ENCODE measurements at places on chromosomes 1 and 21. TPM values are rescaled to one million over a fixed set of nuclear protein-coding genes. Genes with fewer than 3 reads are reported as not detected.

DNA sequence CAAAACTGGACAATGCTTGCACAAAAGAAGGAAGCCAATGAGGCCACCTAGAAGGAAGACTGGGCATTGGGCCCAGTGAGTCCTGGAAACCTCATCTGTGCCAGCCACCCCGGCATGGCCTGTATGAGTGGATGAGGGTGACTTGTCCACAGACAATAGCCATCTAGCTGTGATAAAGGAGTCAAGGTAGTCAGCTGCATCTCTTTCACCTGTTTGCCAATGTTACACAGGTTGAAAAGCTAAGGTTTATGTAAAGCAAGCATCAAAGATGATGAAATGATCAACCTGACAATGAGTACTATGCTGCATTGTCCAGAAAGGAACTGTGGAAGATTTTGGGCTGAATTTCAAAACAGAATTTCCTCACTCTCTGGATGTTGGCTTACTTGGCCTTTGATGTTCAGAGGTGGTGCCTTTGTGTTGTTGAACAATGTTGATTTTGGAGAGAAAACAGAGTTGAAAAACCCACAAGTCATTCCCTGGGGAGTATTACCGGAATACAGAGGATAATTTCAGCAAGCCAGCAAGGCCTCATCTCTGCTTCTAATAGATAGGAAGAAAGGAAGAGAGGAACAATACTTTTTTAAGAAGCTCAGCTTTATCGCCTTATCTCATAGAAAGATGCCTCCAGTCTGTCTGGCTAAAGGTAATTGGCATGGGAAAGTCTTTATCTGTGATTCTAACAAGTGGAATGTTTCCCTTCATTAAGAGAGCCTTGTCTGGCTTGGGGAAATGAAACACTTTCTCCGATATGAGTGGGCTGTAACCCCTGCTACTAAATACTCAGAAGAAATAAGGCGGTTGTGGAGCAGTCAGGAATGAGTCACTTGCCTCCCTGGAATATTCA is 11.4 kb upstream of the SELE start:
- peak; percentile 19 for DNase-seq

The MPL gene
- not detected for polyA plus RNA-seq

DNA sequence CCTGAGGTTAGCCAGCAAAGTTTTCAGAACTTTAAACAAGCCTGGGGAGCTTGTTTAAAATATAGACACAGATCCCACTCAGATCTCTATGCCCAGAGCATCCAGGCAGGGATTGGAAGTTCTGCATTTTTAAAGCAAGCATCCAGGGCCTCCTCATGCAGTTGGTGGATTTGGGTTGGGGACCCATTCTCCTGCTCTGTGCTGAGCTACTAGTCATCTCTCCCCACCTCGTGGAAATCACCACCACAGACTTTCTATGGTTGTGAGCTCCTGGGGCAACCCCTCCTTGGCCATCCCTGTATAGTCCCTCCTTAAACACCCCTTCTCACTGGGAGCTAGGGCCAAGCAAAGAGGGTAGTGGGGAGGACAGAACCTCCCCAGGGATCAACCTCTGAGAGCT is 73.5 kb upstream of the CASZ1 start:
- no peak for DNase-seq

GRCh38 chr21:39033878-39034589 is 149.2 kb downstream of the PSMG1 start:
- DNase-seq: no peak

DNA sequence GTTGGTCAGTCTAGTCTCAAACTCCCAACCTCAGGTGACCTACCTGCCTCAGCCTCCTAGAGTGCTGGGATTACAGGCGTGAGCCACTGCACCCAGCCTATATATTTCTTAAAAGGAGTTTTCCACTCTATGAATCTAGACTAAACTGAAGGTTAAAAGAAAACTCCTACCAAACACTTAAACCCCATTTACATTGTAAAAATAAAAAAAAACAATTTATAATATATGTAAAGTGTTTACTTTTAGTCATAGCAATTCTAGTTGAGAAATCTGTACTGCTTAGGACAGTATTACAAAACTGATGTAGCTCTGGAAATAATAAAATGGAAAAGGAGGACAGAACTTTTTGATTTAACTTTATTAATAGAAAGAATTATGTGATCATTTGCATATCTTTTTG is 9.5 kb downstream of the ASB17 start:
- no peak for DNase-seq

- peak; percentile 93 for DNase-seq
Observed at GRCh38 chr1:29196863-29197589, 15.3 kb upstream of the SRSF4 start.

GRCh38 chr1:227094249-227094966 is 154.3 kb downstream of the COQ8A start:
- DNase-seq: peak; percentile 16

DNA sequence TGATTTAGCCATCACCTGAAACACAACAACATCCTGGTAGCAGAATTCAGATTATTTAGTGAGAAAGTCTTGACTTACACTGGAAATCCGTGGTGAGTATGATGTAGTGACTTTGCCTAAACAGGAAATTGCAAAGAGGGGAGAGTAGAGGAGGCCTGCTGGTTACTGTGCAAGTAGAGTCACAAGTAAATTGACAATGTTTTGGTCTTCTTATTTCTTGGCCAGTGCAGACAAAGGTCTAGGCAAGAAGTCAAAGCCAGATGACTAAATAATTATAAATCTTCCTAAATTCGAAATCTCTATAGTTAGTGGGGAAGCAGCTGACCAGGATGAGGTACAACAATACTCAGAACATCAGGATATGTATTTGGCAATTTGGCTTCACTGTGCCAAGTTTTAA is 159.5 kb upstream of the KCTD3 start:
- peak; percentile 21 for DNase-seq

DNA sequence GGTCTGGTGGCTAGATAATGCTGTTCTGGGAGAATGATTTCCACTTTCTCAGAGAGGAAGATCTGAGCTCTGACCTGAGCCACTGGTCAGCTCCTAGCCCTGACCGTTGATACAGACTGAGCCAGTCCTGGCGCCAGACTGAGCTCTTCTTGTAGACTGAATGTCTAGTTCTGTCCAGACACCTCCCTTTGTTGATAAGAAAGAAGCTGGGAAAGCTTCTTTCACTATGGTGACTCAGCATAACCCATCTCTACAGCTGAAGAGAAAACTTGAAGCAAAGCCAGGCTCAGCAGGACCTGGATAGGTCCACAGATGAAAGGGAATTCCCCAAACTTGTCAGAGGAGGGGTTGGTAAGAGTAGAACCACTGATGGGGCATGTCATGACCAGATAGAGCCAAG is 9.9 kb upstream of the TRABD2B start:
- DNase-seq: peak; percentile 39

DNA sequence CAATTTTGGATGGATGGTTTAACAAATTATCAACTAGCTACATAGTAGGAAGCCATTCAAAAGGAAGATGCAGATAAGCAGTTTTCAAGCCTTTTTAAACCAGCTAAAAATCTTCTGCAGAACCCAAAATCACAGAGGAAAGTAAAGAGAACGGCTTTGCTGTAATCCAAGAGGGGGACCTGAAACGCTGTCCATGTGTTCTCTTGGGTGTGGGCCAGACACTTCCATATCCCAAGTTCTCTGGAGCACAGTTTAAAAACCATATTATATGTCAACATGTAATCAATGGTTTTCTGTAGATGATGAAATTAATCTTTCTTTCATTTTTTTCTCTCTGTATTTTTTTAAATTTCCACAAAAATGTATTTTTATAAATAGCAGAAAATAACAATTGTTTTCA is 90.5 kb downstream of the SELENOF start:
- DNase-seq: no peak

The EFNA1 gene
- not detected for polyA plus RNA-seq

GRCh38 chr1:226677027-226678020 is 61.8 kb downstream of the ITPKB start:
- peak; percentile 97 for DNase-seq

All from GM23248 (cell line).